Memory B cell (primary cell): ENCODE measurements at places on chromosomes 16 and 17.

GRCh38 chr16:26614237-26614841, 452.4 kb upstream of the C16orf82 start:
- H3K4me1 ChIP-seq, result no peaks in the 10 kb centered on the region
- peaks cover 2% of the 10 kb centered on the region for H3K27me3 ChIP-seq
- H3K36me3 ChIP-seq, result no peaks in the 10 kb centered on the region
- H3K27ac ChIP-seq, result no peak overlapping the region

GRCh38 chr17:35732806-35733136, 1.3 kb downstream of the RASL10B start:
- no peak overlapping the region for H3K27ac ChIP-seq
- peaks cover 9% of the 10 kb centered on the region for H3K27me3 ChIP-seq
- peaks cover 13% of the 10 kb centered on the region for H3K36me3 ChIP-seq
- no peak for DNase-seq
- no peak overlapping the region for H3K4me3 ChIP-seq

- peak overlapping the region; percentile 73 for H3K4me3 ChIP-seq
- H3K36me3 ChIP-seq, result no peaks in the 10 kb centered on the region
- H3K4me1 ChIP-seq, result peaks cover 18% of the 10 kb centered on the region
- H3K27ac ChIP-seq, result peak overlapping the region; percentile 86
- H3K27me3 ChIP-seq, result no peaks in the 10 kb centered on the region
- no peak for DNase-seq
These were observed 5.7 kb upstream of the FLYWCH1 start for GRCh38 chr16:2905988-2906387.

- no peak overlapping the region for H3K27ac ChIP-seq
- DNase-seq, result no peak
- H3K36me3 ChIP-seq, result peaks cover 9% of the 10 kb centered on the region
These were observed 268.8 kb downstream of the SNX29 start for GRCh38 chr16:12245088-12245920.

DNA sequence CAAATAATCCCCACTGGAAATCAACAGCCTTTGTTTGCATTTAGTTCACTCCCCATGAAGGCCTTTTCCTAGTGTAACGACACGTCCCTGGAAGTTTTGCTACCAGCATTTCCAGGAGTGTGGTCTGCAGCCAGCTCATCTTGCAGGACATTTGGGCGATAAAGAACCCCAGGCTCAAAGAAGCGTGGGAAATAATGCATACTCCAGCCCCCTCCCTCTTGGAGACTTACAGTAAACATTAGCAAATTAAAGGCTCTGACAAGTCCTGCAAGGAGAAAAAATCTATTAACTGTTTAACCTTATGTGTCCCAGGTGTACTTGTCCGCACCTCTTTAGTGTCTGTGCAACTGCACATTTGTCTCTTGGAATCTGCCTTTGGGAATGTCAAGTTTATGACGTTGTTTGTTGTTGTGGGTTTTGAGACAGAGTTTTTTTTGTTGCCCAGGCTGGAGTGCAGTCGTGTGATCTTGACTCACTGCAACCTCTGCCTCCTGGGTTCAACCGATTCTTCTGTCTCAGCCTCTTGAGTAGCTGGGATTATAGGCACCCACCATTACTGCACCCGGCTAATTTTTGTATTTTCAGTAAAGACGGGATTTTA, 131.1 kb downstream of the ABCC1 start:
- no peak overlapping the region for H3K27ac ChIP-seq
- H3K36me3 ChIP-seq, result peaks cover 46% of the 10 kb centered on the region
- no peaks in the 10 kb centered on the region for H3K4me1 ChIP-seq
- no peak overlapping the region for H3K4me3 ChIP-seq
- H3K27me3 ChIP-seq, result no peaks in the 10 kb centered on the region

- DNase-seq, result no peak
- H3K27me3 ChIP-seq, result no peaks in the 10 kb centered on the region
- peaks cover 25% of the 10 kb centered on the region for H3K36me3 ChIP-seq
These were observed 19.3 kb upstream of the PABPN1L start for GRCh38 chr16:88885693-88886280.

DNA sequence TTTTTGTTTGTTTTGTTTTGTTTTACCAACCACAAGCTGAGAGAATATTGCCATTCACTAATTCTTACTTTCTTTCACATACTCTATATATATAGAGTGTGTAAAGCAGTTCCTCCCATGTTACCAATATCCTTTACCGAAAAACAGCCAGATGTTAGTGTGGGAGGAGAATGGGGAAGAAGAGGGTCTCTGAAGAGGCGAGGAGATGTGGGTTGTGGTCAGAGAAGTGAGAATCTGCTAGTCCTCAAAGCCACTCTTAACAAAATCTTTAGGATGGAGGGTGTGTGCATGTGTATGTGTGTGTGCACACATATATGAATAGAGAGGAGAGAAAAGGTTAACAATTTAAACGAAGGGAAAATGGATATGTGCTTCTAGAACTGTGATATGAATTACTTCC, 80.6 kb downstream of the TUBD1 start:
- DNase-seq, result no peak
- H3K27ac ChIP-seq, result peak overlapping the region; percentile 35
- H3K36me3 ChIP-seq, result peaks cover 18% of the 10 kb centered on the region
- H3K4me3 ChIP-seq, result no peak overlapping the region

GRCh38 chr16:74607962-74608356, 1.0 kb upstream of the GLG1 start:
- H3K36me3 ChIP-seq, result no peaks in the 10 kb centered on the region
- H3K27me3 ChIP-seq, result no peaks in the 10 kb centered on the region
- H3K4me3 ChIP-seq, result peak overlapping the region; percentile 17
- no peak for DNase-seq

DNA sequence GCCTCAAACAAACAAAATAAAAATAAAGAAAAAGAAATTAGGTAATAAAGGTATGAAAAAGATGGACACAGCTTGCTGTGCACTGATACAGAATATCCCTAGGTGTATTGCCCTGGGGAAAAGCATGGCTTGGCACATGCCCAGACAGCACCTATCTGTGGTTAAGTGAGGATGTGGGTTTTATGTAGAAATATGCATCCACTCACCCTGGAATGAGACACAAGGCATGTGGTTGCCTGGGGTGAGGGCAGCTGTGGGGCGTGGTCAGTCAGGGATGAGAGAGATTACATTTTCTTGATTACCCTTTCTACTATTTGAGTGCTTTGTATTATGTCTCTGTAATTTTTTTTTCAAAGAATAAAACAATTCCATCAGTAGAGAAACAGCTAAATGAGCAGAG, 6.9 kb downstream of the PLLP start:
- DNase-seq, result no peak
- H3K4me3 ChIP-seq, result no peak overlapping the region
- H3K27ac ChIP-seq, result no peak overlapping the region
- H3K4me1 ChIP-seq, result peaks cover 7% of the 10 kb centered on the region
- H3K36me3 ChIP-seq, result no peaks in the 10 kb centered on the region

DNA sequence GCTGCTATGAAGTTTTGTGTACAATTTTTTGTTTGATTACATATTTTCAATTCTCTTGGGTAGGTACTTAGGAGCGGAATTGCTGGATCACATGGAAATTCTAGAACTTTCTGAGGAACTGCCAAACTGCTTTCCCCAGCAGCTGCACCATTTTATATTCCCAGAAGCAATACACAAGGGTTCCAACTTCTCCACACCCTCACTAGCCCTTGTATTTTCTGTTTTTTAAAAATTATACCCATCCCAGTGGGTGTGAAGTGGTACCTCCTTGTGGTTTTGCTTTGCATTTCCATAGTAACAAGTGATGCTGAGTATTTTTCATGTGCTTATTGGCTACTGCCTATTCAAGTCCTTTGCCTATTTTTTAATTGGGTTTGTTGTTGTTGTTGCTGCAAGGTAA, 20.9 kb downstream of the NACA2 start:
- no peak overlapping the region for H3K4me3 ChIP-seq
- H3K4me1 ChIP-seq, result no peaks in the 10 kb centered on the region
- DNase-seq, result no peak
- H3K27me3 ChIP-seq, result no peaks in the 10 kb centered on the region
- H3K36me3 ChIP-seq, result no peaks in the 10 kb centered on the region
- no peak overlapping the region for H3K27ac ChIP-seq

- H3K36me3 ChIP-seq, result no peaks in the 10 kb centered on the region
- H3K27ac ChIP-seq, result no peak overlapping the region
- DNase-seq, result no peak
- H3K27me3 ChIP-seq, result no peaks in the 10 kb centered on the region
- H3K4me3 ChIP-seq, result no peak overlapping the region
- H3K4me1 ChIP-seq, result no peaks in the 10 kb centered on the region
These were observed 98.4 kb upstream of the DNAH9 start for GRCh38 chr17:11499881-11500280.

- no peaks in the 10 kb centered on the region for H3K27me3 ChIP-seq
- DNase-seq, result no peak
- H3K4me1 ChIP-seq, result peaks cover 16% of the 10 kb centered on the region
- no peak overlapping the region for H3K27ac ChIP-seq
- no peak overlapping the region for H3K4me3 ChIP-seq
These were observed 164.9 kb downstream of the CCDC182 start for GRCh38 chr17:57580055-57580739.

DNA sequence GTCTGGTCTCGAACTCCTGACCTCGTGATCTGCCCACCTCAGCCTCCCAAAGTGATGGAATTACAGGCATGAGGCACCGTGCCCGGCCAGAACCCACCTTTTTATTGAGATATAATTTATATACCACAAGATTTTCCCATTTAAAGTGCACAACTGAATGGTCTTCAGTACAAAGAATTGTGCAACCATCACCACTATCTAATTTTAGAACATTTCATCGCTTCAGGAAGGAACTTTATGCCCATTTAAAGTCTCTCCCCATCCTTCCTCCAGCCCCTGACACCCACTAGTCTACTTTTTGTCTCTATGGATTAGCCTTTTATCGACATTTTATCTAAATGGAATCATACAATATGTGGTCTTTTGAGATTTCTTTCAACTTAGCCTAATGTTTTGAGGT, 25.4 kb upstream of the HELZ start:
- no peak overlapping the region for H3K27ac ChIP-seq
- H3K4me1 ChIP-seq, result no peaks in the 10 kb centered on the region
- H3K4me3 ChIP-seq, result no peak overlapping the region
- no peaks in the 10 kb centered on the region for H3K36me3 ChIP-seq
- H3K27me3 ChIP-seq, result no peaks in the 10 kb centered on the region

GRCh38 chr17:45934044-45934979, 40.0 kb downstream of the MAPT start:
- no peaks in the 10 kb centered on the region for H3K4me1 ChIP-seq
- H3K27me3 ChIP-seq, result peaks cover 15% of the 10 kb centered on the region
- H3K36me3 ChIP-seq, result no peaks in the 10 kb centered on the region
- no peak for DNase-seq
- no peak overlapping the region for H3K4me3 ChIP-seq
- no peak overlapping the region for H3K27ac ChIP-seq

GRCh38 chr17:80034791-80035686, 633 bp downstream of the TBC1D16 start:
- H3K27ac ChIP-seq, result peak overlapping the region; percentile 86
- H3K36me3 ChIP-seq, result no peaks in the 10 kb centered on the region
- peaks cover 9% of the 10 kb centered on the region for H3K4me1 ChIP-seq
- no peaks in the 10 kb centered on the region for H3K27me3 ChIP-seq

DNA sequence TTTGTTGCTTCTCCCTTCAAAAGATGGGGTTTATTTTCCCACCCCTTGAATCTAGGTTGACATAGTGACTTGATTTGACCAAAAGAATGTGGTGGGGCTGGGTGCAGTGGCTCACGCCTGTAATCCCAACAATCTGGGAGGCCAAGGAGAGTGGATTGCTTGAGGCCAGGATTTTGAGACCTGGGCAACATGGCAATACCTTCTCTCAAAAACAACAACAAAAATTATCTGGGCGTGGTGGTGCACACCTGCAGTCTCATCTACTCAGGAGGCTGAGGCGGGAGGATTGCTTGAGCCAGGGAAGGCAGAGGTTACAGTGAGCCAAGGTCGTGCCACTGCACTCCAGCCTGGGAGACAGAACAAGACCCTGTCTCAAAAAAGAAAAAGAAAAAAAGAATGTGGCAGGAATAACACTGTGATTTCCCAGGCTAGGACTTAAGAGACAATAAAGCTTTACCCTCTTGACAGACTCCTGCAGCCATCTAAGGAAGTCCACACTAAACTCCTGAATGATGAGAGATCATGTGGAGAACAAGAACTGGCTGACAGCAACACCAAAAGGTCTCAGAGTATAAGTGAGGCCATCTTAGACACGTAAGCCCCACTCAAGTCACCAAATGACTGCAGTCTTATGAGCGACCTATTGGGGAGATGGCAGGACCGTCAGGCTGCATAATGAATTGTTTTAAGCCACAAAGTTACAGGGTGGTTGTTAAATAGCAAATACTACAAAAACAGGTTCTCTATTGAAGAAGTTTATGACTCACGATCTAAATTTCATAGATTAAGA, 37.0 kb downstream of the FBXL20 start:
- no peak overlapping the region for H3K4me3 ChIP-seq
- H3K4me1 ChIP-seq, result peaks cover 15% of the 10 kb centered on the region
- DNase-seq, result no peak
- H3K36me3 ChIP-seq, result no peaks in the 10 kb centered on the region

DNA sequence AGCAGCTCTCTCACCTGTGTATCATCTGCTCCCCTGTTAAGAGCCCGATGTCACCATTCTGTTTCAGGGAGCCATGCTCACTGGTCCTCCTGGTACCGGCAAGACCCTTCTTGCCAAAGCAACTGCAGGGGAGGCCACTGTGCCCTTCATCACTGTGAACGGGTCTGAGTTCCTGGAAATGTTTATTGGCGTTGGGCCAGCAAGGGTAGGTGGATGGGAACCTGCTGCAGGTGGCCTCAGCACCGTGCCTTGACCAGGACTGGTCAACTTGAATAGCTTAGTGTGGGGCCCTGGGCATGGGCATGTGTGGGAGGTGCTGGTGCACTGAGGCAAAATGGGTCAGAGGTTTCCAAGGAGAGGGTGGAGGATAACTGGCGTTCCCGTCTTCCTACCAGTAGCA, 28.5 kb downstream of the DBNDD1 start:
- H3K27me3 ChIP-seq, result no peaks in the 10 kb centered on the region
- H3K4me3 ChIP-seq, result no peak overlapping the region
- peaks cover 5% of the 10 kb centered on the region for H3K4me1 ChIP-seq
- DNase-seq, result no peak
- H3K27ac ChIP-seq, result no peak overlapping the region
